Stimulated activated CD4-positive, alpha-beta T cell treated with anti-CD3 and anti-CD28 coated beads, Interleukin-15, amount 100 ng/mL, for 24 hours (primary cell): ENCODE measurements at places on chromosomes 6 and 20.
A peak's percentile ranks its signal among the peaks of the same experiment; 100 is the strongest.

DNA sequence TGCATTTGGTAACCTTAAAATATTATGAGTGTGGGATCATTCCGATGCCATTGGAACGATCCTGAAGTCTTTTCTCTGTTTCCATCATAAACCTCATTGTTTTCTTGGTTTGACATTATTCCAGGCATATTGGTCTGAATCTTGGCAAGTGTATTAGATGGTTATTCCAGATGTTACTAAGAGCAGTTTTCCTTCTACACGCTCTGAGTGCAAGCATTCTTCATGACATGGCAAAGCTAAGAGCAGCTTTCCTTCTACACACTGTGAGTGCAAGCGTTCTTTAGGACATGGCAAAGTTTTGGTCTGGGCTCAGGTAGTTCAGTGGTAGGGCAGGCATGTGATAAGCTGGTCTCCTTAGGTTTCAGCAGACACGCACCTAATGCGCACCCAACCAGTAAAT lies 53.0 kb downstream of the SMOC2 start:
- no peak for DNase-seq

DNA sequence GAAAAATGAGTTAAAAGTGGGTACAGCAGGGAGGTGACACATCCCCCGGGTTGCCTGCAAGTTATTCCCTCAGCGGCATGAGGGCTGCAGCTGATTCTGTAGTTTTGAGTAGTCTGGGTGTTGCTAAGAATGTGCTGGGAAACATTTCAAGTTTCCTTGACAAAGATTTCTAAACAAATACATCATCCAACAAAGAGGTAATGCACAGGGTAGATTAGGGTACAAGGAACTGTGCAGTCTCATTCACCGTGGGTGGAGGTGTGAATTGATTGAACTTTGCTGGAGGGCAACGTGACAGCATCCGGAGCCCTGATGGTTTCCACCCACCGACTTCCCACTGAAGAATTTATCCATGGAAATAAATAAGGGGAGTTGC lies 21.8 kb downstream of the CASS4 start:
- DNase-seq, result no peak

GRCh38 chr20:20740541-20740940 lies 28.1 kb upstream of the RALGAPA2 start:
- no peak for DNase-seq

- DNase-seq, result no peak
Observed at GRCh38 chr6:170030821-170031471, 259.9 kb downstream of the DLL1 start.

DNA sequence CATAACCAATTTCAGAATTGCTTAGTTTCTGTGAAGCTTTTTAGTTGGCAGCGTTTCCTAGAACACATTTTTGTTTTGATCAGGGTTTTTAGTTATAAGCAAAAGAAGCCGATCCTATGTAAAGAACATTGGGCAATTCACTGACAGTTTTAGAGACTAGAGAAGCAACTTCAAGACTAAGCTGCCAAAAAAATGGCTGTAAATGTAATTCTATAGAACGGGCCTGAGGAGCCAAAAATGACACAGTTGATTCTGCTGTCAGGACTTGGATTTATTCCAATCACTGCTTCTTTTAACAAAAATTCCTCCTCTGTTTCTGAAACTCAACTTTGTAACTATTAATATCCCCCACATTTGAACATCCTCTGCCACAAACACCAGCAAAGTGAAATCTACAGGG lies 236.0 kb upstream of the EYS start:
- no peak for DNase-seq

GRCh38 chr6:161370880-161371279 lies 97.0 kb upstream of the AGPAT4 start:
- peak; percentile 73 for DNase-seq

- no peak for DNase-seq
Observed at GRCh38 chr6:43575105-43575771, 600 bp downstream of the XPO5 start.

GRCh38 chr6:37004044-37004980 lies 1.1 kb upstream of the FGD2 start:
- no peak for DNase-seq

DNA sequence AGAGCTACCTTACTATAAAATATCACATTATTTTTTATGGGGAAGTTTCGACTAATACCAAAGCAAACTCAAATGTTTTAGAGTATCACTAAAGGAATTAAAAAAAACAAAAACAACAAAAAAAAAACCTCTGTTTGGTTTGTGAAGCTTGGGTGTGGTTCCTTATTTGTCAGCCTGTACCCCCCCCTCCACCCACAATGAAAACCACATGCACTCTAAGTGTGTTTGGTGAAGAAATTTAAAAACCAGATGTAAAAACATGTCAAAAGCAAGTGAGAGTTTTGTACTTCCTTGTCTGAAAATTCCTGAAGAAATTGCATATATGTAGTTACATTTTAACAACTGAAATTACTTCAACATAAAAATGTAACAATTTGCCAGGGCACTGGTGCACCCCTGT lies 3.1 kb downstream of the STK38 start:
- DNase-seq, result peak; percentile 35

- no peak for DNase-seq
Observed at GRCh38 chr6:74518035-74518434, 687.8 kb downstream of the COL12A1 start.

GRCh38 chr20:32281711-32282110 lies 4.3 kb downstream of the KIF3B start:
- peak; percentile 40 for DNase-seq

DNA sequence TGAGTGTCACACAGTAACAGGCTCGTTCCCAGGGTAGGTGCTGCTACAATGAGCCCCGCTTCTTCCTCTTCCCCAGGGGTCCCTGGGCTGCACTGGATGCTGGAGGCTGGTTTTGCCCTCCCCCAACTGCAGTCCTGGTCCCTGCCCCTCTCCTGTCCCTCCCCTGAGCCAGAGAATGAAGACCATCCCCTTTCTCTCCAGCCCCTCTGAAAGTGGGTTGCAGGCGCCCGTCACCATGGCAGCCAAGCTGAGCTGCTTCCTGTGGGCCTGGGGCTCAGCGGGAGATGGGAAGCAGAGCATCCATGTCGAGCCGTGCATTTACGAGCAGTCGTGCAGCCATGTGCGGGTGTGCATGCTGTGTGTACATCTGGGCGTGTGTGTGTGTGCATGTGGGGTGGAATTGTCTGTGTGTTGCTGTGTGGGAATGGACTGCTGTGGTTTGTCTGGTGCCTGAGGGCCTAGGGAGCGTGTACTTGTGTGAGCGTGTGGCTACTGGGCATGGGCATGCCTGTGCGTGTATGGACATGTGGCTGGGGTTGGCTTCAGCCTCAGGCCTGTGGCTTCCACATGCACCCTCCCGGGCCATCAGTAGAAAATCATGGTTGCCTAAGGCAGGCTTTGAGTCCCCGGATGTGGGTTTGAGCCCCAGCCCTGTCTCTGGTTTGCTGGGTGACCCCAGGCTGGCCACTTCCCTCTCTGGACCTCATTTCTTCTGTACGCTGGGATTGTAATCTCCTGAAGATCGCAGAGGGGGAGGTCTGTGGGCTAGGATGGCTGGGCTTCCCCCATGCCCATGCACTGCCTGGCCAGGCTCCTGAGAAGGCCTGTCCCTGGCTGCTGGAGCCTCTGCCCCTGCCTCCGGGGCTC lies 48.8 kb downstream of the SRC start:
- DNase-seq, result no peak

- no peak for DNase-seq
Observed at GRCh38 chr6:163226181-163226835, 188.2 kb upstream of the QKI start.

GRCh38 chr6:156971153-156971885 lies 194.1 kb downstream of the ARID1B start:
- DNase-seq, result no peak

GRCh38 chr6:137863091-137863797 lies 3.8 kb upstream of the TNFAIP3 start:
- DNase-seq, result no peak

DNA sequence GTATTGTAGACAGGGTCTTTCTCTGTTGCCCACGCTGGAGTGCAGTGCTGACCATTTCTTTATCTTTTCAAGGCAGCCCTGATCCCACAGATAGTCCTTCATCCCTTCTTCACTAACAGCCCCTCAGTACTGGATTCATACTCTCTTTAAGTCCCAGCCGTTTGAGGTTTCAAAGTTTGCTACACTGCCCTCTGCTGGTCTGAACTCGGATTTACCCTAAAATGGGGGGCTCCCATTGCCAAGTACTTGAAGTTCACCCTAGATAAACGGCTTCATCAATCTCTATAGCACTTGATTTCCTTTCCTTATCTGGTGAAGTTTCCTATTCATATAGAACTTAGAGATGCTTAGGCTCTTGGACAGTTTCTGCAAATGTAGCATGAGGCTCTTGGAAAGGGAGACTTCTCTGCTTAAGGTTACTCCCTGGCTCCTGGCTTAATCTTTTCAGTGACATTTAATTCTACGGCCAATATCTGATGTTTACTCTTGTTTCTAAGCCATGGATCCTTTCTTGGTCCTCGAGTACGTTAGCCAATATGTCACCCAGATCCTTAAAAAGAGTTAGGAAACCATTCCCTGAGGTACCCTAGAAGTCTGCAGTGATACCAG lies 21.4 kb upstream of the PREP start:
- DNase-seq, result peak; percentile 63

- no peak for DNase-seq
Observed at GRCh38 chr6:30719356-30719755, 796 bp upstream of the TUBB start.

DNA sequence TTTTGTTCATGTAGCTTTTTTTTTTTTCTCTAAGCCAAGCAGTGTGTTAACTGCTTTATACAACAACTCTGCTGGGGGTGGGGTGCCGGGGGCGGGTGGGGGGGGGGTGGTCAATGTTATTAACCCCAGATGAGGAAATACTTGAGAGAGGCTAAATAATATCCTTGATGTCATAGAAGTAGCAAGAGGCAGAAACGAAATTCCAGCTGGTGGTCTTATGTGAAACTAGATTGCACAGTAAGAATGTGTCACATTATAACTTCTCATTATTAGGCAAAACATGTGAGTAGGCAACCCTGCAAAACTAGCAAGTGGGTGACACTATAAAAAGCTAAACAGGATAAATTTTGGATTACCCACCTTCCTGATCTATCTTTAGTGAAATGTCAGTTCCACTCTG lies 12.8 kb downstream of the MYLK4 start:
- DNase-seq, result no peak
